ENCODE measurements at places on chromosomes 3 and 15. TPM values are rescaled to one million over a fixed set of nuclear protein-coding genes. Genes with fewer than 3 reads are reported as not detected.

DNA sequence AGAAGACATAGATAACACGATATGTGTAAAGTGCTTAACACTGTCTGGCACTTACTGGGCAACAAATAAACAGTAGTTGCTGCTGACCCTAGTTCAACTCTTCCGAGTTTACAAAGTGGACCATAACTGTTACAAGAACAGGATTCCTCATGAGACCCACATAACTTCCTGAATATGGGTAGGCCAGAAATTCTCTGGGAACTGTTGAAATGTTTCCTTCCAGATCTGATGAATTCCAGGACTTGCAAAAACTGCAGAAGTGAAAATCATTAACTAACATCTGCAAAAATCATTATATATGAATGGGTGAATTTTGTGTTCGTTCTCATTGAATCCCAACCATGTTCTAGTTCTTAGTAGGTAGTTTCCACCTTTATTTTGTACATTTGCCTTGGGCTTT is 181.7 kb upstream of the MME start:
- no peaks in the 10 kb centered on the region for H3K36me3 ChIP-seq
- no peak for DNase-seq
- no peak overlapping the region for H3K27ac ChIP-seq
- no peaks in the 10 kb centered on the region for H3K4me1 ChIP-seq
- no peak overlapping the region for H3K4me3 ChIP-seq

The CASR gene
- 0.19 TPM for total RNA-seq

DNA sequence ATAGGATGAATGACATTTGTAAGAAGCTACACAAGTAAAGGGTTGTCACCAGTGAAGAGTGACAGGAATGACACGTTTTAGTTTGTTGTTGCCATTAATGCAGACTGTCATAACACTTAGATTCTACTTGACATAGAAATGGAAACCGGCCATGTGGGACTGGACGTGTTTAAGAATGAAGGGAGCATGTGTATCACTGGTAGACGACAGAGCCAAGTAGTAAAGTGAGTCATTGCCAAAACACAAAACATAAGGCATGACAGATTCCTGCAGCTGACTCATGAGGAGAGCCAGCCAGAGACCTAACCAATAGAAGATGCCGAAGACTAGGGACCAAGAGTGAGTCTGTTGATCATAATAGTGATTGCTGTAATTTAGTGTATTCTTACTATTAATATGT is 106.2 kb upstream of the PLAAT1 start:
- H3K4me3 ChIP-seq = no peak overlapping the region
- H3K36me3 ChIP-seq = no peaks in the 10 kb centered on the region

GRCh38 chr3:13901935-13902584 is 22.2 kb upstream of the WNT7A start:
- H3K36me3 ChIP-seq = peaks cover 38% of the 10 kb centered on the region
- no peak for DNase-seq
- no peaks in the 10 kb centered on the region for H3K4me1 ChIP-seq
- H3K4me3 ChIP-seq = no peak overlapping the region
- H3K27me3 ChIP-seq = no peaks in the 10 kb centered on the region

- no peaks in the 10 kb centered on the region for H3K4me1 ChIP-seq
- H3K27me3 ChIP-seq = peaks cover 11% of the 10 kb centered on the region
- no peaks in the 10 kb centered on the region for H3K36me3 ChIP-seq
Measured at GRCh38 chr3:197350446-197350845, 52.0 kb upstream of the DLG1 start.

DNA sequence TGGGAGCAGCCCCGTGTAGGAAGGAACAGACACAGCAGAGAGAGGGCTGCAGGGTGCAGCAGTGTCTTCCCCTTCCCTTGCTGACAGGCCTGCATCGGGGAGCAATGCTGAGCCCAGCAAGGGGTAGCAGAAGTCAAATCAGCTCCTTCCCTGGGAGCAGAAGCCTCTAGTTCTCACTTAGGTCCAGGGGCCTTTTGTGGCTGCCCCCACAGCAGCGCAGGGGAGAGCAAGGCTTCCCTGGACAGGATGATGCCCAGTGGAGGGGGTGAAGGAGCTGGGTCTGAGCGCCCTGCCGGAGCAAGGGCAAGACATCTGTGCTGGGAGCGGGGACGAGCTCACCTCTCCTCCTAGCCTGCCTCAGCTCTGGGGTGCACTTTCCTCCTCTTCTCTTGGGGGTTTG is 827 bp downstream of the PLCB2 start:
- H3K27me3 ChIP-seq = no peaks in the 10 kb centered on the region
- H3K4me1 ChIP-seq = peaks cover 29% of the 10 kb centered on the region
- H3K36me3 ChIP-seq = peaks cover 9% of the 10 kb centered on the region
- peak overlapping the region; percentile 96 for H3K4me3 ChIP-seq
- peak overlapping the region; percentile 97 for H3K27ac ChIP-seq

DNA sequence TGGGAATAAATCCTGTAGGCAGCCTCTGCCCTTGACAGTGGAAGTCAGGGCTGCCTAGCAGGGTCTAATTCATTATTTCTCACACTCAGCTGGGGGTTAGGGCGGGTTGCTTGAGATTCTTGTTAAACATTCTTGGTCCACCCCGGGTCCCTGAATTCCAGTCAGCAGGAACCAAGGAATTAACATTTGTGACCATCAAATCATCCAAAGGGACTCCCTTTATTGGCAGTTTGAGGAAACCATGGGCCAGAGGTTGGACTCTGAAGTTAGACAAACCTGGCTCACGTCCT is 122.8 kb downstream of the EEFSEC start:
- no peaks in the 10 kb centered on the region for H3K27me3 ChIP-seq
- no peak overlapping the region for H3K4me3 ChIP-seq
- H3K36me3 ChIP-seq = peaks cover 2% of the 10 kb centered on the region
- DNase-seq = no peak
- H3K27ac ChIP-seq = no peak overlapping the region

The NMNAT3 gene
- total RNA-seq = 2.3 TPM

DNA sequence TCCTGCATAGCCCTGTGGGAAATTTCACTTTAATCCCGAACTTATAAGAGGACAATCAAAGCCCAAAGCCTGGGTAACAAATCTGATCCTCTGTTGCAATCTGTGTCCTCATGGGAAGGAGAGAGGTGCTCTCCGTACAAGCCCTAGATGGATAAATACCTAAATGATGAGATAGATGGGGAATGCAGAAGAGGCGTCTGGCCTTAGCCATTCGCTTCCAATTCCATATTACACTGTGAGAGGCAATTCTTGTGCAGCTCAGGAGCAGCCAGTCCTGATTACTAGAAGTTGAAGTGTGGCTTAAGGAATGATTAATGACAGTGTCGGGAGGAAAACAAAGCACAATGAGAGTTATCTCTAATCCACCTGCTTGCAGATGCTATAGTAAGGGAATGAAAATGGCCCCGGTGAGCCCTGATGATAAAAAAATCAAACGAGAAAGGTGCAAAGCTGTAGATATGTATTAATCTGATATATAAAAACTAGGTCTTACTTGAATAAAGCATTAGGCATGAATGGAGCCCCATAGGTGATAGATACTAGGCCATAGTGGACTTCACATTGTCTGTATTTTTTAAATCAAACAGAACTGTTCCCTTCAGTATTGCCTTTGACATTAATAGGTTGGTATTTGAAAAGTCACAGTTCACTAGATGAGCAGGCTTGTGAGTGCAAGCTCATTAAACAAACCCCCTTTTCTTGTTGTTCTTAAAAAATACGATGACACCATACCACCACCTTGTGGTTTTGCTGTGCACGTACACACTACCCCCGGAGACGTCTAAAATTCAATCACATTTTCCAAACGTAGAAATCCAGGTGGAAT is 54.2 kb upstream of the TMCO5A start:
- H3K4me1 ChIP-seq = no peaks in the 10 kb centered on the region
- no peaks in the 10 kb centered on the region for H3K36me3 ChIP-seq
- peaks cover 6% of the 10 kb centered on the region for H3K27me3 ChIP-seq

GRCh38 chr15:88849376-88850072 is 45.8 kb downstream of the HAPLN3 start:
- H3K27ac ChIP-seq = no peak overlapping the region
- H3K27me3 ChIP-seq = no peaks in the 10 kb centered on the region
- H3K4me1 ChIP-seq = peaks cover 8% of the 10 kb centered on the region
- no peak for DNase-seq
- peaks cover under 1% of the 10 kb centered on the region for H3K36me3 ChIP-seq
- no peak overlapping the region for H3K4me3 ChIP-seq

GRCh38 chr3:150105886-150106612 is 135.4 kb upstream of the PFN2 start:
- H3K27ac ChIP-seq = no peak overlapping the region
- no peak overlapping the region for H3K4me3 ChIP-seq
- peaks cover 3% of the 10 kb centered on the region for H3K27me3 ChIP-seq
- H3K4me1 ChIP-seq = no peaks in the 10 kb centered on the region
- H3K36me3 ChIP-seq = no peaks in the 10 kb centered on the region

DNA sequence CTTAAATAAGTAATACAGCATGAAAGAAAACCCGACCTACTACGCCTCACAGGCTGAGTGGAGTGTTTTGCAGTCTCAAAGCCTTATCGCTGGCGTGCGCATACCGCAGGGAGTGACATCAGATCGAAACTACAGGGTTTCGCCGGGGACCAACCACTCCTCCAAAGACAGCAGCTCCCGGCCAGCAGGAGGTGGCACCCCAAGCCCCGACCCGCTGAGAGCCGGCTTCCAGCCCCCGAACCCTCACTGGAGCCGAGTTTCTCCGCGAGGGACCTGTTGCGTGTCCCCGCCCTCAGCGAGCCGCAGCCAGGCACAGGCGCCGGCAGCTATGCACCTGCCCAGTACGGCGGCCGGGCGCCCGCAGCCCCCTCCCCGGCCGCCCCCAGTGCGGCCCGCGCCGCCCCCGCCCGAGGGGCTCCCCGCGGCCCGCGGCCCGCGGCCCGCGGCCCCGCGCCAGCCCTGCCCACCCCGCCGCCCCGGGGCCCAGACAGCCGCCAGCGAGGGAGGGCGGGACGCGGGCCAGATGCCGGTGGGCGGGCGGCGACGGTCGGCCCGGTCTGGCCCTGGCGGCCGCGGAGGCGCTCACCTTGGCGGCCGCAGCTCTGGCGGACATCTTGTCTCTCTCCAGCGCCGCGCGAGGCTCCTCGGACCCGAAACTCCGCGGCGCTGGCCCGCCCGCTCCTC is 710 bp downstream of the TJP1 start:
- peaks cover 48% of the 10 kb centered on the region for H3K27me3 ChIP-seq
- no peak overlapping the region for H3K4me3 ChIP-seq
- peak; percentile 40 for DNase-seq
- H3K36me3 ChIP-seq = peaks cover 5% of the 10 kb centered on the region

GRCh38 chr15:58019503-58020376 is 45.8 kb downstream of the ALDH1A2 start:
- peaks cover 15% of the 10 kb centered on the region for H3K27me3 ChIP-seq
- peaks cover 6% of the 10 kb centered on the region for H3K36me3 ChIP-seq
- no peak overlapping the region for H3K27ac ChIP-seq
- no peaks in the 10 kb centered on the region for H3K4me1 ChIP-seq
- H3K4me3 ChIP-seq = no peak overlapping the region
- no peak for DNase-seq

DNA sequence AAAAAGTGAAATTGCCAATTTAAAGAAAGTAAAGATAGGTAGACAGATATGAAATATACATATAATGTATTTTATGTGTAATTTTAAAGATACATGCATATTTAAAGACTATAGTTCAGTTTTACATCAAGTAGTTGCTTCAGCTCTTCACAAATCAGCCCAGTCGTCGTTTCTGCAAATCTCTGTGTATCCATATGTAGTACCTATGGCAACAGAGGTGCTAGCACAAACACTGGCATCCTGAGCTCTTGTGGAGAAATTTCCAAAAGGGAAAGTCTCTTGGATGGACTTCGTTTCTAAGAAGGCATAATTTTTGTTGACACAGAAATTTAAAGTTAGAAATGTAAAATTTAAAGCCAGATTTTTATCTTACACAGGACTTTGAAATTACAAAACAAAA is 1284.7 kb downstream of the ROBO1 start:
- no peaks in the 10 kb centered on the region for H3K4me1 ChIP-seq
- no peak overlapping the region for H3K4me3 ChIP-seq

GRCh38 chr3:154023148-154023547 is 98.0 kb upstream of the ARHGEF26 start:
- H3K4me3 ChIP-seq = no peak overlapping the region
- no peaks in the 10 kb centered on the region for H3K36me3 ChIP-seq
- no peak for DNase-seq

DNA sequence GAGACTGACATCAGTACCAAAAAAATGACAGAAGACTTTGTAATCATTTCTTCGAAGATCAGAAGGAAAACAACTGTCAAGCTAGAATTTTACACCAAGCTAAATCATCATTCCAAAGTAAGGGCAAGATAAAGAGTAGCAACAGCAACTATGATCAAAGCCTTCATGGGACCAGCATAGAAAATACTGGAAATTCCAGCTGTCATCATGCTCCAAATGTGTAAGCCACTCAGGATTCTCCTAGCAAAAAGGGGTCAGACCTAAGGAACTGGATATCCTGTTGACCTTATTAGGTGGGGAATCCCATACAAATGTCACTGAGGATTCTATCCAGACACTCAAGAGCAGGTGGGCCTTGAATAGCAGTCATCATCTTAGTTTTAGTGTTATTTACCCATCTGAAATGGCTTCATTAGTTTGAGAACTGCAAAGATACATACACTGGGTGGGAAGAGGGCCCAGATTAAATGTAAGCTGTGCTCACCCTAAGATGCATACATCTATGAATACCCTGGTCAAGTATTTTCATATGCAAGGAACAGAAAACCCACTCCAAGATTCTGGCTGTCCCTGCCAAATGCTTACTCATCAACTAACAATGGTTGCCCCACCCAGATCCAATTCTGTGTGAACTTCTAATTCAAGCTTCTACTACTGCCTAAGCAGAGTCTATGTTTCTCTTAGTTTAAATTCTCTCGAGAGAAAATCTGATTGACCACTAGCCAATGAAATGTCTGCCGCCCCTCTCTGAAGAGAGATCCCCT is 33.5 kb downstream of the CLDN18 start:
- H3K36me3 ChIP-seq = no peaks in the 10 kb centered on the region
- no peak for DNase-seq
- H3K27ac ChIP-seq = no peak overlapping the region
- peaks cover 20% of the 10 kb centered on the region for H3K27me3 ChIP-seq
- no peaks in the 10 kb centered on the region for H3K4me1 ChIP-seq

Measured in activated CD4-positive, alpha-beta memory T cell treated with anti-CD3 and anti-CD28 coated beads for 36 hours (primary cell).